Left lobe of liver (tissue), 2 donors: ENCODE measurements at places on chromosomes 4 and X. TPM values are rescaled to one million over a fixed set of nuclear protein-coding genes. Genes with fewer than 3 reads are reported as not detected.

Gene RAB40A
- 0.25 TPM for total RNA-seq

Gene ARHGEF6
- total RNA-seq: 3.0 TPM

Gene KIF4A
- 0.15 TPM for total RNA-seq

Gene COX7B2
- not detected for total RNA-seq

Gene FABP2
- total RNA-seq: not detected

Gene BEND4
- 0.18 TPM for total RNA-seq

Gene FAM120C
- total RNA-seq: 4.2 TPM

Gene FAM47B
- total RNA-seq: not detected

Gene H2BW2
- not detected for total RNA-seq

- no peak for DNase-seq
Measured at GRCh38 chrX:118115953-118116712, 477 bp downstream of the KLHL13 start.

DNA sequence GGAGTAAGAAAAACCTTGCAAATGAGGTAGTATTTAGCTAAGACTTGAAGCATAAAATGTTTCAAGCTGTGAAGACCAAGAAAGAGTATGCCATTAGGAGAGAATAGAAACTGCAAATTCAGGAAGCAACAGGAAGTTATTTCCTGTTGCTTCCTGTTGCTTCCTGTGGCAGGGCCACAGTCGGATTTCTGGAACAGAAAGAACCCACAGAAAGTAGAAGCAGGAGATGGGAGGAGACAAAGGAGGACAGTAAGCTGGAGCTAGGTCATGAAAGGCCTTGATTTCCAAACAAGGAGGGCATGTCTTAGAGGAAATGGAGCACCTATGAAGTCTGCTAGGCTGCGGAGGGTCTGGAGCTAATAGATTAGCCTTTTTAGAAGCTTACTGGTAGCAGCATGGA lies 17.2 kb downstream of the ASB11 start:
- DNase-seq: no peak

GRCh38 chr4:56892691-56893090 lies 15.0 kb upstream of the REST start:
- DNase-seq: no peak

DNA sequence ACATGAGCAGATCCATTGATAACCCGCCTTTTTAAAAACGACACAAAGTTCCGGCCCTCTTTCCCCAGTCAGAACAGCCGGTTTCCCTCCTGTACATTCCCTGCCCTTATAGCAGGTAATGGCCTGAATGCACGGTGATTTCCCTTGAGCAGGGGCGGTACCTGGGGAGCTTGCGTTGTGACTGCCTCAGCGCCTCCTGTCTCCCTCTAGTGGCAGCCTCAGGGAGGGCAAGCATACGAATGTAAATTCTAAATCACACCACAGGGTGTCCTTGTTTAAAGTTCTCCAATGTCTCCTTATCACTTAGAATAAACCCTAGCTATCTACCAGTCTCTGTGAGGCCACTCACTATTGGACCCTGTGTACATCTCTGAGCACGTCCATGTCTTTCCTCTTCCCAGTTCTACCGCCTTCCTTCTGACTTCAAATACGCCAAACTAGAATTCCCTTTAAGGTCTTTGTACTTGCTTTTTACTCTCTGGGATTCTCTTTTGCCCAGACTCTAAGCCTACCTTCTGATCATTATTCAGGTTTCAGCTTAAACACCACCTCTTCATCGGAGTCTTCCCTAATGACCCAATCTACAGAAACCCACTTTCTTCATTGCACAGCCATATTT lies 18.4 kb upstream of the LDB2 start:
- peak; percentile 78 for DNase-seq

DNA sequence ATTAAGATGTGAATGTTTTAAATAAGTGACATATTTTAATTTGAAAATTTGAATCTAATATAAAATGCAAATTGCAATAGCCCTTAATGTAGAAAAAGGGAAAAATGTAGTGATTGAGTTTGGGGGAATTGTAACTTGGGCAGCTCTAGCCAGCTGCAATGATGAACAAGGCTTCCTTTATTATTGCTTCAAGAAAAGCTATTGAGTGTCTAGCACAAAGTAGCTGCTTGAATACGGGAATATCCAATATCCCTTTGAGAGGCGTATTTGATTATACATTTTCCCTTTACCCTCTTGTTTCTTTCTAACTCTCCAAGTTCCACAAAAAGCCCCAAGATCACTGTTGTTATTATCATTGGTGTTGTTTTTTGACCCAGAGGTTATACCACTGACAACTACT lies 21.8 kb downstream of the IL1RAPL1 start:
- no peak for DNase-seq

GRCh38 chr4:100422894-100423293 lies 94.9 kb downstream of the EMCN start:
- no peak for DNase-seq

DNA sequence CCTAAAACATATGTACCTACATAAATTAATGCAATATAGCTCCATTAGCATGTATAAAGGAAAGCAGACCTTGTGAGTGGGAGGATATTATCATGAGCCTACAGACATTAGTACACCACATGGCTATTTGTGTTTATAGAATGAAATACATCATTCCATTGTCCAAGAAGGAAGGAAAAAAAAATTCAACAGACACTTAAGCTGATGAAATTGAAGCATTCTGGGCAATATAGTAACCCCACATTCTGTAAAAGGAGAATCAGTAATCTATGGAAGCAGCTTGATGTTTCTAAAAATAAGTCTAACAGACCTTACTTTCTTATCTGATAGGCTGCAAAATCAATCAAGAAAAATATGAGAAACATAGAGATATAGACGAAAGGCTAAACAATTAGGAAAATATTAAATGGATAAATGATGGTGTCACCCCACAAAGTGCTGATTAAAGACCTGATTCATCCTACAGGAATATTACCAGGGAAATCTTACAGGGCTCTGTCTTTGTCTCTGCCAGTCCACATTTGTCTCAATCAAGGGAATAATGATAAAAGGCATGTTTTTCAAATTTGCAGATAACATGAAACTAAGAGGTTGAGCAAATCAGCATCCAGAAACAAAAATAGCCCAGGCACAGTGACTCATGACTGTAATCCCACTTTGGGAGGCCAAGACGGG lies 76.8 kb downstream of the COMMD8 start:
- no peak for DNase-seq

- DNase-seq: no peak
Measured at GRCh38 chrX:38975368-38975942, 174.2 kb downstream of the MID1IP1 start.

DNA sequence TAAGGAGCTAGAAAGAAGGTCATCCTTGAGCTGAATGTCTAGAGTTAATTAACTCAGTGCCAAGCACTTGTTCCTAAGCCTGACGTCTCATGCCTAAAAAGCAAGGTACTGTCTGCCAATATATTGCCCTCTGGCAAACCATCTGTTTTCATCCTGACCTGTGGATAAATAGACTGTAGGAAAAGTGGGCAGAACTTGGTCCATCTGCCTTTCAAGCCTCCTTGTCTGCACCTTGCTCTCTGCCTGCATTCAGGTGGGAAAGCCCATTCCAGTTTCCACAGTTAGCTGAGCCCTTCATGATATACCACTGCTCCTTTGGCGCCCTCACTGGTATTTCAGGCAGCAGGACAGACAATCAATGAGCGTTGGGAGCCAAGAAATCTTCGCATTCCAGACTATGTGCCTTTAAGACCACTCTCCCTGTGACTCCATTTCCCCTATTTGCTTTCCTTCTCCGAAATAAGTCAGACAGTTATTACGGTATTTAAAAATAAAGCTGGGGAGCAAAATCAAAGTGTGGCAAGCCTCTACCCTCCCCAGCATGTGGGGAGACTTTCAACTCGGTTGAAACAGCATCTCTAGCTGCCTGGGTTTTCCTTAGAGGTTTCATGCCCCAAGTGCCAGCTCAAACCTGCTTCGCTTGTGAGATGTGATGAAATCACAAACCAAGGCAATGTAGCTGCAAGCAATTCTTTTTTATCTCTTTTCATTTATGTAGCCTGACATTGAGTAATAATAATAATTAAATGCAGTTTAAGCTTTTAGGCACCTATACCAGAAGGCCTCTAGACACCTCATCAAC lies 2.5 kb upstream of the CCDC149 start:
- DNase-seq: no peak

- no peak for DNase-seq
Measured at GRCh38 chr4:128347175-128347868, 59.7 kb upstream of the PGRMC2 start.

- DNase-seq: no peak
Measured at GRCh38 chr4:162952232-162952631, 214.5 kb downstream of the NAF1 start.

GRCh38 chr4:67678612-67679011 lies 22.3 kb downstream of the UBA6 start:
- DNase-seq: no peak

GRCh38 chr4:17785858-17786257 lies 4.4 kb upstream of the FAM184B start:
- no peak for DNase-seq

DNA sequence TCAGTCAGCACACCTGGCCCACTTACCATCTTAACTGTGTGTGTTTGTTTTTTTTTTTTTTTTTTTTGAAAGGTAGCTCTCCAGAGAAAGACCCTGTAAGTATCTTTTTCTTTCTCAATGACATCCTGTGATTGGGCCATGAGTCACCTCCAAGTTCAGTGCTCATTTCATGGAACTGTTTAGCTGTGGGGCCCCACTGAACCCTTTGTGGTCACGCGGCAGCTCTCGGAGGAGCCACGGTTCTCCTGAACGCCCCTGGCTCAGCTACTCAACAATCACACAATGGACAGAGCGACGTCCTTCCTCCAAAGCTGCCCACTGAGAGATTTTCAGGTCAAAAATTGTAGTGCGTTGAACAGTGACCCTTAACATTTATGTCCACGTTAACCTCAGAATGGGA lies 14.2 kb upstream of the IL3RA start:
- no peak for DNase-seq

DNA sequence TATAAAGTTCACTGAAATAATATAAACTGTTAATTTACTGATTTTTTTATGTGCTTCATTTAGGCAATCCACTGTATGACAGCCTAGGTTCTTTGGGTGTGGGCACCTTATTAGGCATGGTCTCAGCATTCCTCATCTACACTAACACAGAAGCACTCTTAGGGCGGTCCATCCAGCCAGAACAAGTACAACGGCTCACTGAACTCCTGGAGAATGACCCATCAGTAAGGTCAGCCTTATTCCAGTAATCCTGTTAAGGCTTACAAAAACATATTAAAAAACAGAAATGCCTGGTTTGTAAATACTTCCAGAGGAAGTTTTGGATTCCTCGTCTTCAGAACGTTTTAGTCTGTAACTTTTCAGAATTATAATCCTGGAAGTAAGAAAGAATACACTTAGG lies 80.1 kb downstream of the SLC30A9 start:
- no peak for DNase-seq

- no peak for DNase-seq
Measured at GRCh38 chr4:140109737-140110136, 44.2 kb downstream of the MAML3 start.

GRCh38 chr4:124178449-124179021 lies 534.0 kb downstream of the ANKRD50 start:
- no peak for DNase-seq

GRCh38 chrX:19291086-19291485 lies 52.6 kb upstream of the PDHA1 start:
- DNase-seq: no peak

DNA sequence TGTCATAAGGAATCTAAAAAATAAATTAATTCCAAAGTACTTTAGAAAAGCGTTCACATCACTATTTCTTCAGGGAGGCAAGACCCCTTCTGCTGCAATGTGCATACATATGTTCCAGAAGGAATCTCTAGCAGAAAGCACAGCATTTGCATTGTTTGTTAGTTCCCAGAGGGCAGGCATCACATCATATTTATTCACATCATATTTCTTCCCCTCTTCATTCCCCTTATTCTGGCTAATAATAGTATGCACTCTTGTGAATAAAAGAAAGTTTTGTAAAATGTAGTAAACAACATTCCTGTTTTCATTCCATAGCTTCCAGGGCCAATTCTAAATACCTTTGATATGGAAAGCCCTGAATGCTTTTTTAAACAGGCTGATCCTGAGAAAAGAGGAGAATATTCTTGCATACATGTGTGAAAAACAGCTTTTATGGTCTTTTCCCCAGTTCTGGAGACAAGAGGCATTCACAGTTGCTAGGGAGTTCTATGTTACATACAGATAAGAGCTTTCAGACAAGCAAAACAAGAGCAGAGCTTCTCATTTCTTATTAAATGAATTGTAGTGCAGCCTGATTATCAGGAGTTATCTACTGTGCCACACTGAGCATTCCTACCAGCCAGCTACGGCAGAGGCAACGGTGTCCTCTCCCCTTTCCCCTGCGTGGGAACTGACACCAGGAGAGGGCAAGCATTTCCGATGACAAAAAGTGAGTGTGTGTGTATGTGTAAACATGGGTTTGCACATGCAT lies 15.2 kb downstream of the GATB start:
- DNase-seq: no peak

GRCh38 chrX:118049713-118050112 lies 66.9 kb downstream of the KLHL13 start:
- no peak for DNase-seq

DNA sequence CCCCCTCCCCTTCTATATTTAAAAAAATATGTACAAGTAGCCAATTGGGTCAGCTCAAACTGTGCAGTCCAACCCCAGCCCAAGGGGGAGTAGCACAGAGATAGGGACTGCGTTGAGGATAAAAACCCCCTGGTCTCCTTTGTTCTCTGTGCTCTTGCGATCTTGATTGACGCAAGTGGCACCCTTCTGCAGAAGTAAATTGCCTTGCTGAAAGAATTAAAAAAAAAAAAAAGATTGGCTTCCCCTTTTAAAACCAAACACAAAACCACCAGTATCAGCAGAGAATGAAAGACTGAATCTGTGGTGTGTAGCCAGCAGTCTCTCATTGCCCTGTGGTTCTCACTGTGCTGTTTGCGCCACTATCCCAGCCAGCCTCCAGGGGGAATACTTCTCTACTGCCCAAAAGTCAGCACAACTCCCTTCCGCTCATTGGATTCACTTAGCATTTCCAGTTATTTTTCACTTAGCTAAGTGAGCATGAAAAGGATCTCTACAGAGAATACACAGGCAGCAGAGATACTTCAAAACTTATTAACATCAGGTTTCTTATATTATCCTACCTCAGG lies 29.7 kb downstream of the MANBA start:
- DNase-seq: no peak

DNA sequence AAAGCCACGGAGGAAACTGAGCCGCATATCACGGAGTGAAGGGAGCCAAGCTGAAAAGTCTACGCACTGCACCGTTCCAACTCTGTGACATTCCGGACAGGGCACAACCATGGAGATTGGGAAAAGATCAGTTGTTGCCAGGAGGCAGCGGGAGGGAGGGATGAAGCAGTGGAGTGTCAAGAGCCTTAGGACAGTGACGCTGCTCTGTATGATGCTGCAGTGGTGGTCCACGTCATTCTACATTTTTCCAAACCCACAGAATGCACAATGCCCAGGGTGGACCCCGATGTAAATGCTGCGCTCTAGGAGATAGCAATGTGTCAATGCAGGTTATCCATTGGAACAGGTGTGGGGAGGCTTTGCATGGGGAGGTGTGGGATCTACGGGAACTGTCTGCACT lies 7.5 kb upstream of the WFS1 start:
- no peak for DNase-seq

- no peak for DNase-seq
Measured at GRCh38 chr4:101156619-101157310, 190.6 kb downstream of the PPP3CA start.
